Activated CD4-positive, alpha-beta memory T cell treated with anti-CD3 and anti-CD28 coated beads, Interleukin-2, amount 10 ng/mL, durations not matched to agents 7 days and 5 days (primary cell): ENCODE measurements at places on chromosomes 13 and 19. TPM values are rescaled to one million over a fixed set of nuclear protein-coding genes. Genes with fewer than 3 reads are reported as not detected.

DNA sequence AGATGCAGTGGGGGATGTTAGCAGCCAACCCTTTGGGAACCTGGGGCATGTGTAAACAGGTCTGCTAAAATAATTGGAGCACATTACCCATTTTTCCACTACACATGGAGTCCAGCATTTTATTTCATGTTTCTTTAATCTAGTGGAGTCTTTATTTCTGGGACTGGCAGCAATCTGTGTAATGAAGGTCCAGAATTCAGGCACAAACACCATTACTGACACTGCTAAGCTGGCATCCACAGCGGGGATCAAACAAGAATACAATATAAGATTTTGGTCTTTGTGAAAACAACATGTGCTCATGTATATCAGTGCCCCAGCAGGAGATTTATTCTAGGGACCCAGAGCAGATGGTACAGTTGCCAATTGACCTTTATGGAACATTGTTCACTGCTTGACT lies 1587.0 kb upstream of the PRR20A start:
- H3K27ac ChIP-seq = no peak overlapping the region
- no peaks in the 10 kb centered on the region for H3K27me3 ChIP-seq
- no peak overlapping the region for H3K4me3 ChIP-seq
- H3K4me1 ChIP-seq = no peaks in the 10 kb centered on the region

- H3K4me1 ChIP-seq = no peaks in the 10 kb centered on the region
- H3K4me3 ChIP-seq = no peak overlapping the region
- H3K27me3 ChIP-seq = no peaks in the 10 kb centered on the region
- no peaks in the 10 kb centered on the region for H3K36me3 ChIP-seq
Observed at GRCh38 chr13:107376341-107377125, 808.6 kb upstream of the ARGLU1 start.

DNA sequence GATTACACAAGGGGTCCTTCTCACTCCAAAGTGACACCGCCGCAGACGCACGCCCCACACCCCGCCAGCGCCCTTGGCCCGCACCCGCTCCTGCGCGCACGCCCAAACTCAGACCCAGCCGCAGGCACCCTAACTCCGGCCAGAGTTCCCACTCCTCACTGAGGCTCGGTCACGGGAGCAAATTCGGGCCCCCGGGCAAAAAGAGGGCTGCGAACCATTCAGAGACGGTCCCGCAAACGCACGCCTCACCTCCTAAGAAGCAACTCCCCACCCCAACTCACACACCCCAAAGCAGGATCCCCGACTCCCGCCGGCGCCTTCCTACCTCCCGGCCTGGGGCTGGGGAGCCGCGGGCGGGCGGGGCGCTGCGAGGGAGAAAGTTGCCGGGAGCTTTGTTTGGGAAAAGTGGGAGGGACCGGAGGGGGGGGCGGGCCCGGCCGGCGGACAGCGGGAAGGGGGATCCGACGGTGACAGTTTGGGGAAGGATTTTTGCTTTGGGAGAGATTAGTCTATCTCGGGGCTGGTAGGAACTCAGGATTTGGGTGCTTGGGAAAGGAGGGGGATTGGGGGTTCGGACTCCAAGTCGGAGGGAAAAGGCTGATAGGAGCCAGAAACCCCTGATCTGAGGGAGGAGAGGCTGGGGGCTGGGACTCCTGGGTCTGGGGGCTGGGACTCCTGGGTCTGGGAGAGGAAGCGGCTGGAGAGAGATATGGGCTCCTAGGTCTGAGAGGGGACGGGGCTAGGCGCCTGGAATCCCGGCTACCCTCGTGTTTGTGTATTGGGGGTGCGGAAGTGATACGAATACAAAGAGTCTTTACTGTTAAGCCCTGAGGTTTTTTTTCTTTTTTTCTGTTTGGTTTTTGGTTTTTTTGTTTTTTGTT lies at the start of gene TEAD2:
Gene TEAD2 (minus strand): TSS at position 369 of the 881 bp plus-strand sequence. CDS start 2,341 bp downstream, outside the sequence.
- H3K4me1 ChIP-seq = peaks cover 7% of the 10 kb centered on the region
- H3K27me3 ChIP-seq = peaks cover 36% of the 10 kb centered on the region
- no peak for DNase-seq
- no peak within 1 kb of the TSS for H3K4me3 ChIP-seq
- no peaks in the 10 kb centered on the region for H3K36me3 ChIP-seq

The CYP4F2 gene
- not detected for total RNA-seq

DNA sequence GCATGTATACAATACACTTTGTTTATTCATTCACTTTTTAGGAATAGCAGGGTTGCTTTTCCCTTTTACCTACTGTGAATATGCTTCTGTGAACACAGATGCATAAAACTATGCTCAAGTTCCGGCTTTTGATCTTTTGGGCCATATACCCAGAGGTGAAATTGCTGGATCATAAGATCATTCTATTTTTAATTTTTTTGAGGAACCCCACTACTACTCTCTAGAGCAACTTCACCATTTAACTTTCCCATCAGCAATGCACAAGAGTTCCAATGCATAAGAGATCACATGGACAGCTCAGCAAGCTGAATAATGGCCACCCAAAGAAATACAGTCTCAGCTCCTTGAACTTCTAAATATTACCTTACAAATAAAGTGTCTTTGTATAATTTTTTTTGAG lies 17.0 kb upstream of the SIGLEC10 start:
- H3K36me3 ChIP-seq = no peaks in the 10 kb centered on the region
- peaks cover 10% of the 10 kb centered on the region for H3K4me1 ChIP-seq

DNA sequence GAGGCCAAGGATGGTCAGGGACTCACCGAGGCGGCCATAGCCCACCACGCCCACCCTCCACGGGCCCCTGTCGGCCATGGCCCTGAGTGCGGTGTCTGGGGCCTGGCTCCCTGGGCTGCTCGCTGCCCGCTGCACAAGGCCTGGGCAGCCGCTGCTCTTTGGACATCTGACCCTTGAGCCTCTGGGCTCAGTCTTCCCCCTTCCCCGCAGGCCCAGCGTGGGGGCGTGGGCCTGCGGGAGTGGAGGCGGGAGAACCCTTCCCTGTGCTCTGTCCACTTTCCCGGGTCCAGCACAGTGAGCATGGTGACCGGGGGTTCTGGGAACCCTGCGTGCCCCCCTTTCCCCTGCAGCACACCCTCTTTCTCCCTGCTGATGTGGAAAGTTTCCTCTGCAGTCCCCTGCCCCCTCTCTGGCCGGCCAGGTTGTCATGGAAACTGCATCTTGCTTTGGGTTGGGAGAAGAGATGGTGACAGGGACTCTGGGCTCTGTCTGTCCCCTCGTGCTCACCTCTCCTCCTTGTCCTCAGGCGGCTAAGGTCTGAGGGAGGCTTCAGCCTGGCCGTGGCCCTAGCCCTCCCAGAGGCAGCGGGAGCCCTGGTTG lies at the start of gene ASPDH:
Gene ASPDH (minus strand): TSS at position 168 of the 600 bp plus-strand sequence. CDS start 90 bp downstream, at position 78.
- peaks cover 18% of the 10 kb centered on the region for H3K4me1 ChIP-seq
- H3K27me3 ChIP-seq = peaks cover 2% of the 10 kb centered on the region
- H3K27ac ChIP-seq = no peak within 1 kb of the TSS
- DNase-seq = no peak
- peaks cover 5% of the 10 kb centered on the region for H3K36me3 ChIP-seq

DNA sequence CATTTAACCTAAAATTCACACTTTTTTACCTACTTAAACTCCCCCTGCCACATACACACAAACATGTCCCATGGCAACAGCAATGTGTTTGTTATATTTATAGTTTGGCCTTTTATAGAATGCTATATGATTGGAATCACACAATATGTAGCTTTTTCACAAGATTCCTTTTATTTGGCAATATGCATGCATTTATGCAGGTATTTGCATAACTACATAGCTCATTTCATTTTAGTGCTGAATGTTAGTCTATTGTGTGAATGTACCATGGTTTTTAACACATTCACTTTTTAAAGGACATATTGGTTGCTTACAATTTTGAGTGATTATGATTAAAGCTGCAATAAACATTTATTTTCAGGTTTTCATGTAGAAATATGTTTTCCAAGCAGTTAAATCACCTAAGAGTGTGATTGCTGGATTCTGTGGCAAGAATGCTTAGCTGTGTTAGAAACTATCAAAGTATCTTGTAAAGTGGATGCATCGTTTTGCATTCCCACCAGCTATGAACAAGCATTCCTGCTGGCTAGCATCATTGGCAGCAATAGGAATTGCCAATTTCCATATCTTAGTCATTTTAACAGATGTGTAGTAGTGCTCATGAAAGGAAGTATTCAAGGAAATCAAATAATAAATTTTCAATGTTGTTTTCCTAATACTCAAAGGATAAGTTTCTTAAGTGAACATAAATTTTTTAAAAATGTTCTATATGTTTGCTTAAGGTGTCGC lies 557.0 kb downstream of the SLITRK1 start:
- no peak for DNase-seq
- no peaks in the 10 kb centered on the region for H3K36me3 ChIP-seq
- no peak overlapping the region for H3K27ac ChIP-seq

DNA sequence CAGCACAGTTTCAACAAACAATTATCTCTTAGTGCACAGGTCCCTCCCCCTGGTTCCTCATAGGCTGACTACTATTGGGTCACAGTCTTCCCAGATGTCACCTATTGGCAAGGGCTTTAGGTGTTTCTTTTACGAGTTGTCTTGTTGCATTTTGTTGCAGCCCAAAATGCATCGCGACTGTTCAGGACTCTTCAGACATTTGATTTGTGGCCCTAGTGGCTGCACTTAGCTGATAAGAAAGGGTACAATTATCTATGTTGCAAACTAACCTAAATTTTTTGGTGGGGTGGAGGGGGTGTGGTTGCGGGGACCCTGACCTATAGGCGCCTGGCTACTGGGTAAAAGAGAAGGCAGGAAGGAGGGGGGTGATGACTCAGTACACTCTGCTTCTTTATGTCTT lies 29.1 kb upstream of the ZNF714 start:
- peaks cover 71% of the 10 kb centered on the region for H3K36me3 ChIP-seq
- no peaks in the 10 kb centered on the region for H3K4me1 ChIP-seq
- H3K27ac ChIP-seq = no peak overlapping the region
- H3K4me3 ChIP-seq = no peak overlapping the region
- no peak for DNase-seq
